Mucosa of gallbladder (tissue), 1 donor: ENCODE measurements at places on chromosomes 16 and 17.
A peak's percentile ranks its signal among the peaks of the same experiment; 100 is the strongest.

DNA sequence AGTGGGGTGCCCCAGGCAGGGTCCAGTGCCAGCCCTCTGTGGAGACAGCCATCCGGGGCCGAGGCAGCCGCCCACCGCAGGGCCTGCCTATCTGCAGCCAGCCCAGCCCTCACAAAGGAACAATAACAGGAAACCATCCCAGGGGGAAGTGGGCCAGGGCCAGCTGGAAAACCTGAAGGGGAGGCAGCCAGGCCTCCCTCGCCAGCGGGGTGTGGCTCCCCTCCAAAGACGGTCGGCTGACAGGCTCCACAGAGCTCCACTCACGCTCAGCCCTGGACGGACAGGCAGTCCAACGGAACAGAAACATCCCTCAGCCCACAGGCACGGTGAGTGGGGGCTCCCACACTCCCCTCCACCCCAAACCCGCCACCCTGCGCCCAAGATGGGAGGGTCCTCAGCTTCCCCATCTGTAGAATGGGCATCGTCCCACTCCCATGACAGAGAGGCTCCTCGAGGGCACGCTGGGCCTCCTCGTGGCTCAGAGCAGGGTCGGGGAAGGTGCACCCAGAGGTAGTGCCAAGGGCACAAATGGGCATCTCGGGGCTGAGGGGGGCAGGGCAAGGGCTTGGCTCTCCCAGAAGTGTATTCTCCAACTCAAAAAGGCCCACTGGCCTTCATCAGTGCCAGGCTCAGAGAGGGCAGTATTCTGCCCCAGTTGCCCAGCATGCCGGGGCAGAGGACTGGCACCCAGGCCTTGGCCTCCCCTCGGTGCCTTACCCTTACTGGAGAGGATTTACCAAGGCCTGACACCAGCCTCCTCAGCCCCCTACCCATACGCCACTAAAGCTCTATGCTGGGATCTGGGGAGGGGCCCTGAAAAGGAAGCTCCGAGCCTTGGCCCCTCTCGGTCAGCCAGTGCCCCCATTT is at the start of gene CDH5:
CDH5 (plus strand) TSS at position 259 of the 867 bp plus-strand sequence. CDS start 12,647 bp downstream, outside the sequence.
- DNase-seq: peak; percentile 40

GRCh38 chr17:35022536-35023063 is 40.9 kb downstream of the RFFL start:
- peak; percentile 78 for DNase-seq

DNA sequence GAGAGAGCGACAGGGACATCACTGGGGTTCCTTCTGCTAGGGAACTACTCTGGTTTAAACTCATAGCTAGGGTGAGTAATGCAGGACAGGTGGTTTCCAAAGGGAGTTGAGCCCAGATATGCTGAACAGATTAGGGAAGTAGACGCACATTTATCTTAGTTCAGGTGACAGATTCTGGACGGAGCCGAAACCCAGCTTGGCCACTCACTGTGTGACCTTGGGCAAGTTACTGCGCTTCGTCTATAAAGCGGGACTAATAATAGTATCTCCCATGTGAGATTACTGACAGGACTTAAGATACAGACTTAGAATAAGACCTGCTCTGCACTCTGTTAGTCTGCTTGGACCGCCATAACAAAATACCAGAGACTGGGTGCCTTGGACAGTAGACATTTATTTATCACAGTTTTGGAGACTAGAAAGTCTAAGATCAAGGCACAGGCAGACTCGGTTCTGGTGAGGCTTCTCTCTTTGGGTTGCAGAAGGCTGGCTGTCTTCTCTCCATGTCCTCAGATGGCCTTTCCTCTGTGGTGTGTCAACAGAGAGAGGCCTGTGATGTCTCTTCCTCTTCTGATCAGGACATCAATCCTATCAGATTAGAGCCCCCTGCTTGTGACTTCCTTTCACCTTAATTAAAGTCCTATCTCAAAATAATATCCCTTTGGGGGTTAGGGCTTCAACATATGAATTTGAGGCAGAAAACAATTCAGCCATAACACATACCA is 12.1 kb downstream of the SCNN1G start:
- no peak for DNase-seq

DNA sequence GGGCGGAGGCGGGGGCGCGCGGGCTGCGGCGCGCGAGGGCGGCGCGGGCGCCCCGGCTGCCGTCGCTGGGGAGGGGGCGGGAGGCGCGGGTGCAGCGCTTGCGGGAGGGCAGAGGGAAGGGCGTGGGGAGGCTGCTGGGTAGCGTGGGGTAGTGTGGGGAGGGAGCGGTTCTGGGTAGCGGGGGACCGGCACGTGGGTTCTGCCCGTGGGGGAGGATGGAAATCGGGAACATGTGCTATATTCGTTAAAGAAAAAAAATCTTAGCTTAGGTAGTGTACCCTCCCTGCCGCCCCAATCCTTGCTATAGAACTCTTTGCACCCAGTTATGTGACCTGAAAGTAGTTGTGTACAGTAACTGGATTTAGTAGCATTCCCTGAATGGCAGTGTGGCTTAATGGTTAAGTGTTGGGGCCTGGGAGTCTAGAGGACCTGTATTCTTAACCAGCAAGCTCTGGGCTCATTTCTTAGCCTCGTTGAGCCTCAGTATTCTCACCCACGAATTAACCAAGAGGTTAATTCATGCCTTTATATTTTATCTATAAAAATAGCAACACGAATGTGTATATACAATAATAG is 646 bp downstream of the RABEP1 start:
- DNase-seq: no peak
